Renal pelvis (tissue), 12 donors: ENCODE measurements at places on chromosomes 4 and X. TPM values are rescaled to one million over a fixed set of nuclear protein-coding genes. Genes with fewer than 3 reads are reported as not detected.

The HSD17B13 gene
- polyA plus RNA-seq = 0.33 TPM

The FABP2 gene
- polyA plus RNA-seq = 0.09 TPM

The GPR119 gene
- polyA plus RNA-seq = not detected

The RPS6KA6 gene
- polyA plus RNA-seq = 18.1 TPM

The PPP1R3F gene
- polyA plus RNA-seq = 9.7 TPM
